ENCODE measurements at places on chromosomes 3 and 15. TPM values are rescaled to one million over a fixed set of nuclear protein-coding genes. Genes with fewer than 3 reads are reported as not detected.

DNA sequence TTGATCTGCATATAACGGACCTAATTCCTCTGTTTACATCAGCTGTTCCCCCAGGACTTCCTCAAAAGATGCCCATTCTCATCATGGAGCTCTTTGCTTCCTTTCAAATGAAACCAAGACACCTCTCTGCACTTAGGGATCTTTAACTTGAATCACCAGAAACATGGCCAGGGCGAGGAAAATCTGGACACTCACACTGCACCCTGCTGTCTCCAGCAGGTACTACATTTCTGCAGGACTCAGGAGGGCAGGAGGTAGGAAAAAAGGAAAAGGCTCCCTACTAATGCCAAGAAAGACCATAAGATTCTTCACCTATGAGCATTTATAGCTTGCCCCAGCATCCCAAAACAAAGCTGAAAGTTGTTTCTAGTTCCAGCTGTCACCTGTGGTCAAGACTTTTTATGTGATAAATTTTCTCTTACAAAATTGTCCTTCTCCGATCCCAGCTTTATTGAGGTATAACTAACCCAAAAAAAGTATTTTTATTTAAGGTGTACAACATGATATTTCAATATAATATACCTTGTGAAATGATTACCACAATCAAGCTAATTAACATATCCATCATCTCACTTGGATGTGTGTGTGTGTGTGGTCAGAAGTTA is 87.3 kb upstream of the C15orf61 start:
- peak; percentile 70 for DNase-seq

DNA sequence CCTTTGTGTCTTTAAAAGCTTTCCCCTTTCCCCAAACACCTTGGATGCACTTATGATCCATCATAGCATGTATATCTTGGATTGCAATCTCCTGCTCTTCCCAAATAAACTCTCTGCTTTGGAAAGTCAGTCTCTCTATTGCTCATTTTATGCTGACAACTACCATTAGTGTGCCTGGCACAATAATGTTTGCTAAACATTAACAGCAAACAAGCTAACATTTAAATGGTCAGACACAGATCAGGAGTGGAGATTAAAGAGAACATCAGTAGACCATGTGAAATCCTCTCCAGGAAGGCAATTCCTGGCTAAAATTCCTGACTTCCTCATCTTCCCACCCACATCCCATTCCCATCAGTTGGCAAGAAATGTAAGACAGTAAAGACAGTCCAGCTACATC is 44.3 kb upstream of the EIF1B start:
- no peak for DNase-seq

DNA sequence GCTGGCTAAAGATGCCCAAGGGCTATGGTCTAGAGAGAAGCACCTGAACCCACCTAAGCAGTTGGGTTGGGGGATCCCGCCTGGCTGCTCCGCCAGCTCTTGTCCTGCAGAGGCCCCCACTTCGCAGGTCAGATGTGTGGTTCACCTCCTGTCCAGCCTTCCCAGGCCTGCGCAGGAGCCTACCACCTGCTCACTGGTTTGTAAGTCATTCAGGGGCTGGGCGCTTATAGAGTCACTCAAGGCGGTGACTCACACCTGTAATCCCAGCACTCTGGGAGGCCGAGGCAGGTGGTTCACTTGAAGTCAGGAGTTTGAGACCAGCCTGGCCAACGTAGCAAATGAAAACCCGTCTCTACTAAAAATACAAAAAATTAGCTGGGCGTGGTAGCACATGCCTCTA is 3.9 kb upstream of the FURIN start:
- DNase-seq: no peak

- no peak for DNase-seq
Measured at GRCh38 chr15:64574301-64575017, 114.1 kb downstream of the ZNF609 start.

DNA sequence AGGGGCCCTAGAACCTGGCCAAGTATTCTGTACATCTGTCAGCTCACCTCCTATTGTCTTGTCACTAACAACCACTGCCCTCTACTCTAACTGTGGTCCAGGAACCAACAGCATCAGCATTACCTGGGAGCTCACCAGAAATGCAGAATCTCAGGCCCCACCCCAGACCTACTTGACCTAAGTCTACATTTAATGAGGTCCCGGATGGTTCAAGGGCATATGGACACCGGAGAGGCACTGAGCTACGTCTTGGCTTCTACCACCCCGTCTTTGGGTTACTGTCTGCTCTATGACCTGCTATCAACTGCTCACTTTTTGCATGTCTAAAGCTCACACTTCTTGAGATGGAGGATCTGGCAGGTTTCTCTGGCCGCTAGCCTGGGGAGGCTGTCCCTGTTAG is 8.1 kb downstream of the GALNT15 start:
- DNase-seq: no peak

The PTH1R gene
- 9.3 TPM for total RNA-seq

The KLF15 gene
- total RNA-seq: 33.4 TPM

All from right cardiac atrium (tissue), 5 donors.